Daoy (cell line): ENCODE measurements at places on chromosomes 13 and 19.

DNA sequence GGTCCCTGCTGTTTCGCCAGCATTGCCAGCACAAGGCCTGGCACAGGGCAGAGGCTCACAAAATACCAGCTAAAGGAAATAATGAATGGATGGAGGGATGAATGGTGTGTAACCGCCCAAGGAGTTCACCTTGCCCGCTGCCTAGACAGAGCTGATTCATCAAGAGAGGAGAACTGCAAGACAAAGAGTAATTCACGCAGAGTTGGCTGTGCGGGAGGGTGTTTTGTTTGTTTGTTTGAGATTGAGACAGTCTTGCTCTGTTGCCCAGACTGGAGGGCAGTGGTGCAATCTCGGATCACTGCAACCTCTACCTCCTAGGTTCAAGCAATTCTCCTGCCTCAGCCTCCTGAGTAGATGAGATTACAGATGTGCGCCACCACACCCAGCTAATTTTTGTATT, 3.0 kb downstream of the OPA3 start:
- DNase-seq = no peak

DNA sequence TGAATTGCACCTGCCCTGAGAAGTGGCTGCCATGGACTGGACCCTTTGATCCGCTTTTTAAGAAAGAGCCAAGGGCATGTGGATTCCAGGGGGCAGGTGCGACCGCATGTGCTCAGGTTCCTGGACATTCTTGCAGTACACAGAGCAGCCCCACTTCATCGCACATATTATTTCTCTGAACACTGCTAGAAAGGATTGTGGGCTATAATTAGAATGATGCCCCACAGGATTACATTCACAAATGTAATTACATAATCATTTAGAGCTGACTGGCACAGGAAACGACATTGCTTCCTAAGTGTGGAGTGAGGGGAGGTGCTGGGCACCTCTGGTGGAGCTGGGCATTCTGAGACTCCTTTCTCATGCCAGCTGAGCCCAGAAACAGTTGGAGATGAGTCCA, 37.5 kb upstream of the VSTM2B start:
- DNase-seq = no peak

DNA sequence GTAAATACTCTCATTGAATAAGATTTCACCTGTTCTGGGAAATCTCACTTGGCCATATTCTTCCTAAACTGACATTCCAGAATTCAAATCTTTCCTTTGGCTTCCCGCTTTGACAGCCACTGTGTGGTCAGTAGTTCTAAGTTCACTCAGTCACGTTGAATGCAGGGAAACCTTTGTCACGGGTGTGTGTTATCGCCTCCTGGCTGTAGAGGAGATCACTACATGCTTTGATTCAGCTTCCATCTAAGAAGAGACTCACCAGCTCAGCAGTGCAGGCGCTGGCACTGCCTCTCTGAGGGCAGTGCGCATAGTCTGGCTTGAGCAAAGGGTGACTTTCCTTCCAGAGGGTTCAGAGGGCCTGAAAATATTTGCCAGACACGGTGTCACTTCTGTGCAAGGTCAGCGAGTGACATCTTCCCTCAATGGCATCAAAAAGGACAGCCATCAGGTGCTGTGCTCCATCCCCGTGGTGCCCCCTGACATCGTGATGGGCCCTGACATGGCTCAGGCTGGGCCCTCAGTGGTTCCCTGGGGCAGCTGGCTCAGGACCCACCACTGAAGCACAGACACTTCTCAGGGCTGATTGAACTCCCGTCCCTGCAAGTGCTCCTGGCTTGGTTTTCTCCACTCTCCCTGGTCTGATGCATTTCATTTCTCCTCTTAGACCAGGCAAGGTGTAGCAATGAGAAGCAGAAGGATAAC, 635.4 kb upstream of the ARGLU1 start:
- peak; percentile 34 for DNase-seq

- DNase-seq = no peak
These were observed 37.9 kb upstream of the CPB2 start for GRCh38 chr13:46142776-46143175.

DNA sequence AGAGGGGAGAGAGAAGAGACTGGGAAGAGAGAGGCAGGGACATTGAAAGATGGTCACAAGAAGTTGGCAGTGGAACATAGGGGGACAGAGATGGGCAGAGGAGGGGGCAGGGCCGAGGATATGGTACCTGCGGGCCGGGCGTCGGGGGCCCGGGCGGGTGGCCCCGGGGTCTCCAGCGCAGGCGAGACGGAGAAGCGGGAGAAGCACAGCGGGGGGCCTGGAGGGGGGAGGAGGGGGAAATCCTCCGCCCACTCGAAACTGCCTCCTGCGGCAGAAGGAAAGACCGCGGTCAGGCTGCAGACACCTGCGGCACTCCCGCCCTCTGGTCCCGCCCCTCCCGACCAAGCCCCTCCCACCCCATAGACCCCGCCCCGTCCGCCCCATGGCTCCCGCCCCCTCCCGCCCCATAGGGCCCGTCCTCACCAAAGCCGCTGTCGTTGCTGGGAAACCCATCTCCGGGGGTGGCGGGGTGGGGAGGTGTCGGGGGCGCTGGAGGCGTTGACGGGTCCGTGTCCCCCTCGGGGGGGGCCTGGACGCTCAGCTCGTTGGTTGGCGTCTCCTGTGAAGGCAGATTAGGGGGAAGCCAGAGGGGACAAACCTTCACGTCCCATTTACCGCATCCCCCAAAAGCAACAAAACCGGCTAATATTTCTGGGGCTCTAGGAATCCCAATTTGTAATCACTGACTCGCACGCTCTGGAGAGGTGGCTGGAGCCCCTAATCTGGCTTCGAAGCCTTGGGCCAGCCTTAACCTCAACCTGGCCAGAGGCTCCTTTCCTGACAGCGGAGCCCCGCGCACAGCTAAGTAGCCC, 20.4 kb downstream of the LMTK3 start:
- DNase-seq = peak; percentile 69

DNA sequence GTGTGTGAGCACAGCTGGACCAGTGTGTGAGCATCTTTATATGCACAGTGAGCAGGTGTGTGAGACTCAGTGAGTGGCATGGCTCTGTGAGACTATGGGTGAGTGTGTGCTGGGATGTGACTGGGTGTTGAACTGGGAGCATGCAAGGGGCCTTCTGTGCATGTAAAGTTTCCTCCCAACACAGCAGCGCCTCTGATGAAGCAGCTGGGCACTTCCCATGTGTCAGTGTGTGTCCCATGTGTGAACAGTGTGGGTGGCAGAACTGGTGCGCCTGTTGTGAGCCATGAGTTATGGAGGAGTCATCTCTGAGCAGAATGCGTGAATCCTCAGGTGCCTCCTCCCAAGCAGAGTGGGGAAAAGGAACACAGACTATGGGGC, 24.1 kb downstream of the LGALS16 start:
- no peak for DNase-seq

DNA sequence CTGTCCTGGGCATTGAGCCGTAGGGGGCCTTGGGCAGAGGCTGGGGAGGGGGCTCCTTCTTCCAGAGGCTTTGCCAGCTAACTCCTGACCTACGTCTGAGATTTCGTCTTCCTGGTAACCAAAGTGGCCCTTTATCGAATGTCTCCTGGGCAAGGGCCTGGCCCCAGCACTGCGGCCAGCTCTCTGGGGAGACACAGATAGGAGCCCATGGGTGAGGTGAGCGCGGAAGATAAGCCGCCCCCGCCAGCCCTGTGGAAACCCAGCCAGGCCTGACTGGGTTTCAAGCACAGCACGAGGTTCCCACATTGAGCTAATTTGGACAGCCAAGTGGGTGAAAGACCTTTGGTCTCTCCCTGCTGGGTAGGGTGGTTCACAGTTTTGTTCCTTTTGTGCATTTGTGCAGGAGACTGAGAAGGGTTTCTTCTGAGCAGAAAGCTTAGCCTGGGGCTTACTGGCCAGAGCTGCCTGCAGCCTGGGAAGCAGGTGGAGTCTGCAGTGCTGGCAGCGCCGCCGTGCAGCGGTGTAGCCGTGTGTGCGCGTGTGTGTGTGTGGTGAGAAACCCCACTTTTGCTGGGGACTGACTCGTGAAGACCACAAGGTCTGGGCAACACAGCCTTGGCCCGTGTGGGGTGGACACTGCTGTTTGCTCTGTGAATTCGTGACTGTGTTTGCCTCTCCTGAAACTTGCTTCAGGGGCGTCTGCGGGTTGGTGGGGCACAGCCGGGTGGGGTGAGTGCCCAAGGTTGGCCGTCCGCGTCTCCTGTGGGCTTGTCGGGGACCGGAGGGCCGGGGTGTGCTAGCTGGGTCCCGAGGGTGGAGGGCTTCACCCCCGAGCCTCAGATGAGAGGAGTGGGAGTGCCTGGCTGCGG, 2.5 kb downstream of the BSG start:
- peak; percentile 57 for DNase-seq

GRCh38 chr13:24381541-24382265, 72.3 kb downstream of the C1QTNF9 start:
- peak; percentile 34 for DNase-seq

- peak; percentile 81 for DNase-seq
These were observed 502.3 kb downstream of the KCTD12 start for GRCh38 chr13:76383676-76384461.

GRCh38 chr13:38415233-38415632, 65.6 kb downstream of the UFM1 start:
- no peak for DNase-seq

- no peak for DNase-seq
These were observed 203.5 kb upstream of the HTR2A start for GRCh38 chr13:47100214-47100853.
